Stimulated activated CD4-positive, alpha-beta T cell treated with anti-CD3 and anti-CD28 coated beads, Interleukin-4, amount 100 ng/mL, for 1 hour (primary cell): ENCODE measurements at places on chromosomes 5 and 9.

- peak; percentile 4 for DNase-seq
These were observed 720 bp downstream of the TUSC1 start for GRCh38 chr9:25677301-25678146.

- DNase-seq, result no peak
These were observed 91.7 kb upstream of the ADAMTSL1 start for GRCh38 chr9:18382243-18382642.

DNA sequence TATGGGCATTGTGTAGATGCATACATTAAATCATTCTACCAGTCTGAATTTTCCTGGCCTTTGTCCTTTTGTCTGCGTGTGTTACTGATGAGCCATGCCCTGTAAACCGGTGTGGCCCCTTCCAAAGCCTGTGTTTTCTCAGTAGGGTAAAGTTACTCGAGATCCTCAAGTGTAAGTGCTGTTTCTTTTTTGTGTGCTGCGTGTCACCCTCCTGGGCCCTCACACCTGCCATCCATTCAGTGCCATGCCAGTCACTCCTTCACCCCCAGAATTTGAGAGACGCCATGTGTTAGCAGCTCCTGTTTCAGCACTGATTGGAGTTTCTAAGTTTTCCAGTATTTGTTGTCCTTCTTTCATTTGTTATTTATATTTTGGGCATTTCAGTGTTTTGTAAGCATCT, 288.2 kb downstream of the FANCC start:
- no peak for DNase-seq

DNA sequence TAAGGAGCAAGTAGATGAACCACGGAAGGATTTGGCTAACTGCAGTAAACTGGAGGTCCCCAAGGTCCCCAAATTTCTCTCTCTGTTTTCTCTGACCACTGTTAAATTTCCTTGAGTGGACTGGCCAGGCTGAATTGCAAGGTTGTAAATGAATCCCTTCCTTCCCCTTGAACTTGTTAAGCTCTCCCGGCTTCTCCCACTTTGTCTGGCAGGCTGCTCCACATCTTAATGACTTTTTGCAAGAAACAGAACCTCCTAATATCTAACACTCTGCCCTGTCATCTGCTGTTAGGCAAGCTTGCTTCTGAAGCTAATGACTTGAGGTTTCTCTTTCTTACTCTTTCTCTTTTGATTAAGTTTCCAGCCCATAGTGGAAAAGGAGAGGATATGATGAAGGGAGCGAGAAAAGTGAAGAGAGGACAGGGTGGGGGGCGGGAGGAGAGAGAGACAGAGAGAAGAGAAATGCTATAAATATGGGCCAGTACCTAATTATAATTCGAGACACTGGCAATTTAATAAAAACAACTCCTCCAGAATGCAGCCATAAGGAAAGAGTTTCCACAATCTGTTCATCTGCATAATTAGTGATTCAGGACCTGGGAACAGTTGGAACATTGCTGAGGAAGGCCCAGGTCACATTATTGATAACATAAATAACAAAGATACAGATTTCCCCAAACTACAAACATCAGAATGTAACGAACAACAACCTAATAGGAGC, 437.3 kb upstream of the MPDZ start:
- no peak for DNase-seq

DNA sequence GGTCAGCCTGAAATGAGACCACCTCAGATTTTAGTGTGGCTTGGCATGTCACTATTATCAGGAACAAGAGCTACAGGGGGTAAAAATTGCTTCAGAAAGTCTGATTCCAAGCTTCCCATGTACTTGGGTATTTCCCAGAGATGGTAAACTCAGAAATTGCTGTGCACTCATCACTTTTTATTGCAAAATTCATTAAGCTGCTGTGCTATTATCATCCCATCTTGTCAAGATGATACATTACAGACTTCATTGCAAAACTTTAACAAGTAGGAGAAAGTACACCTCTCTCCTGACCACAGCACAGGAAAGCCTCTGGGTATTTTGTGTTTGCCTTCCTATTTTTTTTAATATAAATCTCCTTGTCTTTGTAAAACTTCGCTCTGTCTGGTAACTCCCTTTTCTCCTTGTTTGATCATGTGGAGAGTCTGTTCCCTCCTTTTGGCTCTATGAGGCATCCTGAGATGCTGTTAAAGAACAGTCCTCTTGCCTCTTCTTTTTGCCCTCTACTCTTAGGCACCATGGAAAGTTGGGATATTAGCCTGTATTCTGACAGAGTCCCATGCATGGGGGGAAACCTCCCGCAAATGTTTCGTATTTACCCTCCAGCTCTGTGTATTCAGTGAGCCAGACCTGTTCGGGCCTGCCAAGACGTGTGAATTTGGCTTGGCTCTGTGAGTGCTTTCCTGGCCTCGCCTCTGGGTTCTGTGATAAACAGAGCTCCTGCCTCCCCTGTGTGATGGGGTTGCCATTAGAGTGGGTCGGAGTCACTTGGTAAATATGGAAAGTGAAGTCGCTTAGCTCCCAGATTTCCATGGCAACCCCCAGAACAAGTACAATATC, 260.7 kb downstream of the NR3C1 start:
- DNase-seq, result no peak

- no peak for DNase-seq
These were observed 328.3 kb upstream of the MPDZ start for GRCh38 chr9:13607481-13608441.

DNA sequence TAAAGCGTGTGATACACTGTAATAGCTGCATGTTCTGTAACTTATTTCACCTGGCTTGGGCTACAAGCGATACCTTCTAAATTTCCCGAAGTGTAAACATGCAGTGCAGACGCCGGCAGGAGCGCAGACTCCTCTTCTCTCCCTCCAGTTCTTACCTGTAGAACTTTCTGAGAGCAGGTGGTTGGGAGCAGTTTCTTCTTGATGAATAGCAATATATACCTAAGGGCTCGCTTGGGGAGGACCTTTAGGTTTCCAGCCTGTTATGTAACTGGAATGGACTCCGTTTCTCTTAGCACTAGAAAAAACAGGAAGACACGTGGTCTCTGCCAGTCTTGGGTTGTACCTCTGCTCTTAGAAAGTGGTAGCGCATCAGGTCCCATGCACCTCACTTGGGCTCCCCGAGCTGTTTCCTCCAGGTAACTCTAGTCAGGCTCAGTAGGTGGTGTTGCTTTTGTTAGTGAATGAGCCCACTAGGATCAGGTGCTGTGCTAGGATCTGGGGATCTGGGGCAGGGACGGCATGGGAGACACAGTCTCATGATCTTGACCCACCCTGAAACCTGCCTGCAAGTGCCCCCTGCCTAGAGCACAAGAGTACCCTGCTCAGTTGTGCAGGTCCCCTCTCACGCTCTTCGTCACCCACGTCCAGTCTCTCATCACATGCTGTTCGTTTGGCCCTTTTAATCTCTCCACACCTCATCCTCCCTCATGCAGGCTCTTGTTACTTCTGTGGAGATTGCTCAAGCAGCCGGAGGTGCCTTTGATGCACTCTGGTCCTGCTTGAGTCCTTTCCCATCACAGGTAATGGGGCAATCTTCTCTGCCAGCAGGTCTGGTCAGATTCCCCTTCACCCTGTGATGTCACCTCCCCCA, 2.8 kb downstream of the TENT4A start:
- no peak for DNase-seq

DNA sequence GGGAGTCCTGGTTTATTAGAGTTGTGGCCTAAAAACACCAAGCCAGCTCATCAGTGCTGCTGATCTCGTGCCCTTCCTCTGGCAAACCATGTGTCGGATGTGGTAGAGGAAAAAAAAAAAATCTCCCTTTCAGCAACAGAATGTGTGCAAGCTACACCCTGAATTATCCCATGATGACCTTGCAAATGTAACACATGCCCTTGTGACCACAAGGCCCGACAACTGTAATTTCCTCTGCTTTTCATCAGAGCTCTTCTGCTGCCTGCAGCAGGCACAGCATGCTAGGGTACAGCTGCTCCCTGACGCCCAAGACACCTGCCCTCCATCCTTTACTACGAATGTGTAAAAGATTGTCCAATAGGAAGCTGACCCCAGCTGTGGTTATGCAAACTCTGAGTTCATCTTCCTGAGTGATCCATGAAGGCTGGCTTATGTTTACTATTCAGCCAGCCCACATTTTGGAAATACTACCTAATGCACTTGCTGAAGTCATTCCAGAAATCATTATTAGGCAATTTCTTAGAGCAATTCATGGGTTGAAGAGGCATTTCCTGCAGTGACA, 14.6 kb upstream of the BNC2 start:
- DNase-seq, result no peak

DNA sequence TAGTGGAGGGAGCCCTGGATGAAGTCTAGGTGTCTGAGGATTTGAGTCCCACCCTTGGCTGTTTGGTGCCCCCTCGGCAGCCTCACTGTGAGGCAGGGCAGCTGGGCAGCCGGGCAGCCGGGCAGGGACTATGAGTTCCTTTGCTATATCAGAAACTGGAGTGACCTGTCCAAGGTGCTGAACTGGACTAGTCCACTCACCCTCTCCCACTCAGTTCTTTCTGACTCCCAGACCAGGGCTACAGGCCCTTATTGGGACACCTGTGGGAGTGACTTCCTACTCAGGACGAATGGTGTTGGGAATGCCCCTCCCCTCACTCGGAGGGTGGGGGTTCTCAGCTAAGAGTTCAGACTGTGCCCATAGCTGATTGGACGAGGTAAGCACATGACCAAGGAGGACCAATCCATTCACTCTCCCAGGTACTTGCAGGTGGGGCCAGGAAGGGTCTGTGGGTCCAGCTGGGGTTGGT, 34.1 kb upstream of the RAPGEF1 start:
- DNase-seq, result no peak

DNA sequence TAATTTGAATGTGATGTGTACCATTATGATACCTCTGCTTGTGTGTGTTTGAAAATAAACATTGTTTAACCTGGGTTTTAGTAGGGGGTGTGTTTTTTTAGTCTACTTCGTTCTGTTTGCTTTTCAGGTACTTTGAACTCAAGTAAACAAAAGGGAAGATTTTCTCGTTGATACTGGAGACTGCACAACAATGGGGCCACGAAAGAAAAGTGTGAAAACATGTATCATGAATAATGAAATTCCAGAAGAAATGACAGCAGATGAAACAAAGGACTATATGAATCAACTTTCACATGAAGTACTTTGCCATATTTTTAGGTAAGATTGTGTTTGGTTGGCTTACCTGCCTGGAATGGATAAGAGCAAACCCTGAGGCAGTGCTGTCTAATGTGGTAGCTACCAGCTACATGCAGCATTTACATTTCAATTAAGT, 10.8 kb downstream of the FBXO38 start:
- DNase-seq, result no peak

DNA sequence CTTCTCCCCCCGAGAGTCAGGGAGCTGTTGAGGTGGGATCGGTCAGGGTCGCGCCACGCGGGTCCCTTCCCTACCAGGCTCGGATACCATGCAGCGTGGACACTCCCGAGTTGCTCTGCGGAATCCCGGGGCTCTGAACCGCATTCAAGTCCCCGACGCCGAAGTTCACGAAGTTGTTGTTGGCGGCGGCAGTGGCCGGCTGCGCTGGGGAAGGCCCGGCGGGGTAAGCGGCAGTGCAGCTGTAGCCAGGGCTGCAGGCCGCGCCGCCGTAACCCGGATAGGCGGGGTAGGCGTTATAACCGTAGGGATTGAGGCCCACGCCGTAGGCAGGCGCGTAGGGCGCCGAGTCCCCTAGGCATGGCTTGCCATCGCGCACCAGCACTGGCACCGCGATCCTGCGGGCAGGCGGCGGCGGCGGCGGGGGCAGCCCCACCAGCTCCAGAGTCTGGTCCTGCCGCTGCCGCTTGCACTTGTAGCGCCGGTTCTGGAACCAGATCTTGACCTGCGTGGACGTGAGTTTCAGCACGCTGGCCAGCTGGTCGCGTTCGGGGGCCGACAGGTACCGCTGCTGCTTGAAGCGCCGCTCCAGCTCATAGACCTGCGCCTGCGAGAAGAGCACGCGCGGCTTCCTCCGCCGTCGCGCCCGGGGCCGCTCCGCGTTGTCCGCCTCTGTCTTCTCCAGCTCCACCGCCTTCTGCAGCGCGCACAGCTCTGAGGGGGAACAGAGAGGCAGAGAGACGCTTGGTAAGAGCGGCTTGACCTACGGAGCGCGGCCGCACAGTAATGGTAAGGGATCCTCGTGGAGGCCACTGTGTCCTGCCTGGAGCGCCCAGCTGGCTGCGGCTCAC, 2.3 kb downstream of the NKX2-5 start:
- DNase-seq, result no peak

DNA sequence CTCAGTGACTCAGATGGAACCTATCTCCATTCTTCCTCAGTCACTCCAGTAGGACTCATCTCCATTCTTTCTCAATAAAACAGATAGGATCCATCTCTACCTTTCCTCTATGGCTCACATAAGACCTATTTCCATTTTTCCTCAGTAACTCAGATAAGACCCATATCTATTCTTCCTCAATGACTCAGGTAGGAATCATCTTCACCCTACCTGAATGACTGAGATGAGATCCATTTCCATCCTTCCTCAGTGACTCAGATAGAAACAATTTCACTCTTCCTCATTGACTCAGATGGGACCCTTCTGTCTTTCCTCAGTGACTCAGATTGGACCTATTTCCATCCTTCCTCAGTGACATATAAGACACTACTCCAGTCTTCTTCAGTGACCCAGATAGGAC, 165.1 kb downstream of the FBXO4 start:
- no peak for DNase-seq

DNA sequence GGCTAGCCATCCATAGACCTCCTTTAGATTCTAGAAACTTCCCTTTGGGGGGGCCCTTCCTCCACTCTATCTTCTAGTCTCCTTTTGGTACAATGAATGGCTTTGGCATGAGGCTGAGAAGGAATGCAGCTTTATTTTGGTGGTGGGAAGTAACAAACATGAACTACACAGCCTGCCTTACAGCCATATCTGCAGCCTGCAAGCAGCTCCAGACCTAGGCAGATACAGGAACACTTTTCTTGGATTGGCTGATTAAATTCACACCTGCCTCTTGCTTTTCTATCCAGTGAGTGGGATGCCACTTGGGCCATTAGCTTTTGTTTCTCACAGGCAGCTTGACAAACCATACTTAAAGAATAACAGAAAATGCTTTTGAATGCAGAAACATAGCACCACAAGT, 28.2 kb downstream of the NR6A1 start:
- DNase-seq, result no peak

GRCh38 chr5:37668524-37669047, 171.3 kb downstream of the GDNF start:
- no peak for DNase-seq

GRCh38 chr5:157116483-157116954, 7.7 kb upstream of the HAVCR2 start:
- peak; percentile 10 for DNase-seq

- no peak for DNase-seq
These were observed 30.4 kb downstream of the PRDM6 start for GRCh38 chr5:123119334-123119986.

DNA sequence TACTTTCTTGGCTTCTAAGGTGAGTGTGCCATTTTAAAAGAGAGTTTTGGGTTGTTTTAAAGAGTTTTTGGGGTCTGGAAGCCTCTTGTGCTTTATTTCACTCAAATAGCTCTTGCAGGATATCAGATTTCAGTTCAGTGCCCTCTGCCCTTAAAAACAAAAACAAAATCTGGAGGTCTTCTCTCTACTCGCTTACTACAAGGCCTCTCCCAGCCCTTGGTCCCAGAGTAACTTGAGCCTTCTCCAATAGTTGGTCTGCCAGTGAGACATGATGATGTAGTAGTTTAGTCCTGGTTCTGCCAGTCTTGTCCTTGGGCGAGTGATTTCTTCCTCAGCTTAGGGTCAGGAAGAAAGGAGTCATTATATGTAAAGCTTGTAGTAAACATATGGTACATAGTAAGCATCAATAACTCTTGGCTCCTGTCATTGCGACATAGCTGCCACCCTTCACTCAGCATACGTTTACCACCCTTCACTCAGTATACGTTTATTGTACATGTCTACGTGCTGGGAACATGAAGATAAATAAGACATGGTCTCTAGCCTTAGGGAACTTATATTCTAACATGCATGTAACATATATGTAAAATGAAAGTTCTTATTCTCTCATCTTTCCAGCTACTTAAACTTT, 147.6 kb downstream of the MAN2A1 start:
- DNase-seq, result no peak
